GF-D8 (cell line): ENCODE measurements at places on chromosomes 3 and 15.

- DNase-seq, result no peak
These were observed 19.0 kb upstream of the NR1I2 start for GRCh38 chr3:119762876-119763275.

- DNase-seq, result no peak
These were observed 46.6 kb downstream of the FAH start for GRCh38 chr15:80199366-80199765.

- DNase-seq, result no peak
These were observed 89.0 kb downstream of the MECOM start for GRCh38 chr3:169574531-169574930.

GRCh38 chr15:76206325-76206976, 104.8 kb downstream of the ETFA start:
- DNase-seq, result no peak

GRCh38 chr3:111414531-111414930, 127.5 kb upstream of the CD96 start:
- no peak for DNase-seq

GRCh38 chr3:26623419-26624208, 1.0 kb downstream of the LRRC3B start:
- DNase-seq, result no peak

DNA sequence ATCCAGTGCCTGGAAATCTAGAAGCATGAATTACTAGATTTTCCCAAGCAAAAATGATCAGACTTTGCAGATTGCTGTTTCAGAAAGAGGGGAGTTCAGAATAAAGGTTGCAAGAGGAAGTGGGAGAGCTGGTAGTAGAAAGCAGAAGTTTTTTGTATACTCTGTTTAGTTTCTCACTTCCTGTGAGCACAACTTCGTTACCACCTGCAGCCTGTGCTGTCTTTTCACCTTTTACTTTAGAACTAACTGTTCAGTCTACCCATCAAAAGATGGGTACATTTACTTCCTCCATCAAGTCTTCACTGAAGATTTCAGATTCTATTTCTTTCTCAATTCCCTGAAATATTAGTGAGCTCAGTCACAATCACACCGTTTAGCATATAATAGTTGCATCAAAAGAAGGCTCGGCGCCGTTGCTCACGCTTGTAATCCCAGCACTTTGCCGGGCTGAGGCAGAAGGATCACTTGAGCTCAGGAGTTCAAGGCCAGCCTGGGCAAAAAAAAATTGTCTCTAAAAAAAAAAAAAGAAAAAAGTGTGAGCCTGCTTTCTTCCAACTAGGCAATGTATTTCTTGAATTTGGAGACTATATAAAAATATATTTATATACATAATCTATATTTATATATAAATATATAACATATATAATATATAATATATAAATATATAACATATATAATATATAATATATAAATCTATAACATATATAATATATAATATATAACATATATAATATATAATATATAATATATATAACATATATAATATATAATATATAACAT, 1.8 kb upstream of the CEP97 start:
- peak; percentile 58 for DNase-seq
